EH (cell line): ENCODE measurements at places on chromosomes 3 and 15.

GRCh38 chr3:32109256-32109655, 2.8 kb downstream of the GPD1L start:
- DNase-seq: peak; percentile 36

DNA sequence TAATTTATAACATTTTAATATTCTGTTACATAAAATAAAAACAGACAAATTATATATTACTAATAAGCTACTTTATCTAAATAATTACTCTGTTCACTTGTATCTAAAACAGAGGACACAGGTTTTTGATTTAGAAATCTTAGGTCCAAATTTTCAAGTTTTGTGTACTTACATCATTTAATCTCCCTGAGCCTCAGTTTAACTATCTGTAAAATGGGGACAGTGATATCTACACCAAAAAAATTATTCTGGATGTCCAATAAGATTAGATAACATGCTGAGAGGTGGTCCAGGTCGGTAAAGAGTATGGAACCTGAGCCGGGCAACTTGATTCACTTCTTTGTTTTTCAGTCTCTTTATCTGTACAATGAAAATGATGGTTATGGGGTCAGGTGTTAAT, 263.8 kb upstream of the CDIN1 start:
- DNase-seq: no peak

GRCh38 chr3:105866656-105867653, 1.9 kb downstream of the CBLB start:
- peak; percentile 47 for DNase-seq

DNA sequence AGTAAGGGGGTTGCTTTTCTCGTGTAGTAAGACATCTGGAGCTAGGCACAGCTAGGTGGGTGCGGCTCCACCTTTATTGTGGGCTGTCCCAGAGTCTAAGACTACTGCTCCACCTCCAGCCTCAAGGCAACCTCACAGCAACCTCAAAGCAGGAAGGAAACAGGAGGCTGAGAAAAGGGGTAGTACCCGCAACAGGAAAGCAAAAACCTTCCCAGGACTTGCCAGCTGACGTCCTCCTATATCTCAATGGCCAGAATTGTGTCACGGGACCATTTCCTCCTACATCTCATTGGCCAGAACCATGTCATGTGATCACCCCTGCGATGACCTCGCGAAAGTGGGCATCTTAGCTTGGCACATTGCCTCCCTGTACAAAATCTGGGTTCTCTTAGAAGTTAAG, 4.3 kb upstream of the GPR160 start:
- no peak for DNase-seq
